ENCODE measurements at places on chromosomes 7 and 10.

DNA sequence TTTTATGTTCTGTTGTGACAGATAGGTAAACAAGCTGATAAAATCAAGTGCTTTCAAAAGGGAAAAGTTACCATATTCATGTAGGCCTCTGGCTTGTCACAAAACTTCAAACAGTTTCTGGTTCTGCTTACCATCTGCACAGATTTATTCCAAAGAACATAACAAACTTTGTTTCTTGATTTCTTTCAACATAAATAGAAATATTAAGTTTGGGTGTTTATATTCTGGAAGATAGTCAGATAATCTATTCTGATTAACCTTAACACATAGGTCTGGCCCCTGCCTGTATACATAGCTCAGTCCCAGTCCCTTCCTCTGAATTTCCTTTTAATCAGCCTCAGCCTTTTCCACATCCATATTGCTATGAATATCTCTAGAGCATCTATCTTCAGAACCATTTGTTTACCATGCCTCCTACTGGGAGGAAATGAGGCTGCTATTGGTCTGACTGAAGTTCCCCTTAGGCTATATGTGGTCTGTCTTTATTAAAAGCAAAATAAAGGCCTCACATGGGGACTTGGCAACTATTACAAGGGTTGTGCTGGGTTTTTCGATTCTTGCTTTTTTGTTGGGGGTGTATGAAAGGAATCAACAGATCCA is 319.0 kb downstream of the HPSE2 start:
- DNase-seq, result no peak

DNA sequence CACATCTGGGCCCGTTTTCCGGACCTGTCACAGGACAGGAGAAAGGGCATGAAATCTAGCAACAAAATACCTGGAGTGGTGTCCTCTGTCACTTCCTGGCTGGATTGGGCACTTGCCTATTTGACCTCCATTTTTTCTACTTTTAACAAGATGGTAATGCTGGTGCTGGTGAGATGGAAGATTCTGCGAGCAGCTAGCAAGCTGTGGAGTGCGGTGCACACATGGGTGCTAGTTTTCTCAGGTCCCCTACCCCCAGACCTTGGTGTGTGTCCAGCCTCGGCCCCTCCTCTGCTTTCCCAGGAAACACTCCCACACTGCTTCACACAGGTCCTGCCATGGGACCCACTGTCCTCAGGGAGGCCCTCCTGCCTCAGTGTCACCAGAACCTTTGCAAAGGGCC is 87.7 kb downstream of the WDR11 start:
- DNase-seq, result no peak

DNA sequence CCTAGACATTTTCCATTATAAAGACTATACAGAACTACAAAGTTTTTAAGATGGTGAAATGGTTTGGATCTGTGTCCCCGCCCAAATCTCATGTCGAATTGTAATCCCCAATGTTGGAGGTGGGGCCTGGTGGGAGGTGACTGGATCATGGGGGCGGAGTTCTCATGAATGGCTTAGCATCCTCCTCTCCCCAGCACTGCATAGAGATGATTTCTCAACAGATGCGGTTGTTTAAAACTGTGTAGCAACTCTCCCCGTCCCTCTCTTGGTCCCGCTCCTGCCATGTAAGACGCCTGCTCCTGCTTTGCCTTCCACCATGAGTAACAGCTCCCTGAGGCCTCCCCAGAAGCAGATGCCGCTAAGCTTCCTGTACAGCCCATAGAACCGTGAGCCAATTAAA is 1.6 kb downstream of the FAM133B start:
- DNase-seq, result no peak

DNA sequence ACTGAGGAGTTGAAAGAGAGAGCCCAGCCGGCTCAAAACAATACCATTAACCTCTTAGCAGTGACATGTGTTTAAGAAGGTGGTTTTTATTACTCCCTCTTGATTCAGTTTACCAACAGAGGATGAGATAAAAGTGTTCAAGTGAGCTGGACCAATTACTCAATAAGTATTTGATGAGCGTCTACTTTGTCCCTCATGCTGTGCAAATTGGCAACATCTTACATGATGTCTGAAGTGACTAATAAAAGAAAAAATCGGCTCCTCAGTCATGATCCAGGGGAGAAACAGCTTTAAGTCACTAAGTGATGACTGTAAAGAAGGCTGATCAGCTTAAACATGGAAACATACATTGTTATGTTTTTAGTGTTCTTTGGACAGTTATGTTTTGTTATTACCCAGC is 7.8 kb downstream of the WNT16 start:
- no peak for DNase-seq

DNA sequence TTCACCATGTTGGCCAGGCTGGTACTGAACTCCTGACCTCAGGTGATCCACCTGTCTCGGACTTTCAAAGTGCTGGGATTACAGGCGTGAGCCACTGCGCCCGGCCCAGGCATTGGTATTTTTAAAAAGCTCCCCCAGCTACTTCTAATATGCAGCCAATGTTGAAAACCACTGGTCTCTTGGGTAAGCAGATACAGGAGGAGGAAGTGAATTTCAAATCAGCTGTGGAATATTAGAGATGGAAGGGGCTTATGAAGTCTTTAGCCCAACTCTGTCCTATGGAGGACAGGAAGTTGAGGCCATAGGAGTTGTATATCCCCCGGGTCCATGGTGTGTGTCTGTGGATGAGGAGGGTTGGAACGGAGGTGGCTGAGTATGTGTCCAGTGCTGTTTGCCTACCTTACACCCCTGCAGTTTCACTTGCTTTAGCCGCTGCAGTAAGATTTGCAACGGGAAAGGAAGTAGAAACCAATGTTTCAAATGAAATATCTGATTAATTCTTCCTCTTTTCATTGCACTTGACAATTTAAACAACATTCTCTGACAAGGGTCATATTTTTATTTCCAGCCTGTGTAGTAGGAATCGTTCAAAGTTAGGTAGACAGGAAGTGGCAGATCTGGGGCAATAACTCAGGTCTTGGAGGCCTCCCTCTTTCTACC is 3.4 kb downstream of the PDE6C start:
- no peak for DNase-seq

- DNase-seq, result no peak
Measured at GRCh38 chr10:31918671-31919409, 9.8 kb downstream of the ARHGAP12 start.

DNA sequence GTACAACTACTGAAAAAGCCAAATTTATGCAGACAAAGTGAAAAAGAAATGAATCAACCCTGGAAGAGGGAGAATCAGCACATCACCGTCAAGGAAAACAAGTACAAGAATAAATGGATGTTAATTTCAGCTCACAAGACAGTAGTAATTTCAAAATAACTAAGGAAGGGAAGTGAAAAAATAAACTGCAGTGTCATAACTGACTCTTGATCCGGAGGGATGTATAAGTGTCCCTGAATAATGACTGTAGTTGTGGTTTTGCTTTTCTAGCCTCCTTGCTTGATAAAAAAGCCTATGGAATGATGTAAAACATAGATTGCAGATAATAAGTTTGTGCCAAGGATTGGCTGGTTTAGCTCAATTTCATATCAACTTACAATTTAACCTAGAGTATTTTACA is 721.1 kb upstream of the C7orf33 start:
- no peak for DNase-seq

DNA sequence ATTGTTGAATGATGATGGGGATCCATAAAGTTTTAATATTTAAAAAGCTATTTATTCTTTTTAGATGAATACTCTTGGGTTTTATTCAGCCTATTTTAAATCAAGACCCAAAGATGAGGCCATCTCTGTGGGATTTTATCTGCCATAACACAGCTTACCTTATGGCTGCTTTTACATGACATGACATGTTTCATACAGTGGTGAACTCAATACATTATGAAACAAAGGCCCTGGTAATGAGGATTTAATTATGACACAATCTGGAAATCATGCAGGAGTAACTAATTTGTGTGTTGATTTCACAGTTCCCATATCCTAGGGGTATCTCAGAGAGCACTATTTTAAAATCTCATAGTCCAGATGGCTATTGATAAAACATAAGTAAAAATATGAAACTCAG is 661.8 kb upstream of the FZD8 start:
- no peak for DNase-seq

DNA sequence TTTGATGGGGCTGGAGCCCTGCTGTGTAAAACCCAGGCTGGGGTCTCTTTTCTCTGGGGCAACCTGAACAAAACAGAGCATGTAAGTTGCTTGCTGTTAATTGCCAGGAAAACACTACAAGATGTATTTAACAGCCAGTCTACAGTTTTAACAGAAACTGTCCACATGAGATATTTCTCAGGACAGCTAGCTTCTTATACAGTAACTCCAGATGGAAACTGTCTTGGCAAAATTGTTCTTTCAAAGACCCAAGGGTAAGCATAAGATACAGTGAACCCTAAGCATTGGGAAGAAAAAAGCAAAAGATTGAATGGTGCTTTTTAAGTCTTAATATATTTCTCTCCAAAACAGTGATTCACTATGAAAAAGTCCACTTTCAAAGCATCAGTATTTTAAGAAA is 8.1 kb downstream of the FKBP14 start:
- DNase-seq, result no peak

- no peak for DNase-seq
Measured at GRCh38 chr7:12713625-12714378, 26.4 kb downstream of the ARL4A start.

- DNase-seq, result no peak
Measured at GRCh38 chr7:141534757-141535737, 16.2 kb upstream of the AGK start.

DNA sequence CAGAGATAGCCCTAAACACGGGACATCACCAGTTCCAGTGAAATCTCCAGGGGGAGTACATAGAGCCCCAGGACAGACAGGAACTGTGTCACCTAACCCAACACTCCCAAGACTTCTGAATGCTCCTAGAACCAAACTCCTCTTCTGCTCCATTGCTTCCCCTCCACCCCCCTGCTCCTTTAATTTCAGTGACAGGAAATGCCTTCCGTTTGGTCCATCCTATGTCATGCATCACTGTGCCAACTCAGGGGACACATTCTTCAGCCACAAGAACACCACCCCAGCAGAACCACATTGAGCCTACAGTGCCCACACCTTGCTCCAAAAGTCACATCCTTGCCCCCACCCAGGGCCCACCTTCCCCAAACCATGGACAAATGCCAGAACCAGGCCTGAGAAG is 100.5 kb downstream of the KCNMA1 start:
- no peak for DNase-seq
